ENCODE measurements at places on chromosomes 2 and 18.

DNA sequence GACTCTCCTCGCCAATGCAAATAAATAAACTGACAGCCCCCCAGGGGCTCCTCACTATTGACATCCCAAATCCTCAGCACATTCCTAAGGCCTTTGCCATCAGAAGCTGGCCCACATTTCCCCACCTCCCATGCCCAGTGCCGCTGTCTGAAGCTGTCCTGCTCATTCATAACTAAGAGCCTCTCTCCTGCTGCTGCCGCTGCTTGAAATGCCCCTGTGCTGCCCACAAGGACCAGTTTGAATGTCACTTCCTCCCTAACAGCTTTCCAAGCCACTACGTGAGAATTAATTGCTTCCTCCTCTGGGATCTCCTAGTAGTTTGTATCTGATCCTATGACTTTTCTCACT lies 151.6 kb upstream of the CAPN13 start:
- DNase-seq, result no peak

DNA sequence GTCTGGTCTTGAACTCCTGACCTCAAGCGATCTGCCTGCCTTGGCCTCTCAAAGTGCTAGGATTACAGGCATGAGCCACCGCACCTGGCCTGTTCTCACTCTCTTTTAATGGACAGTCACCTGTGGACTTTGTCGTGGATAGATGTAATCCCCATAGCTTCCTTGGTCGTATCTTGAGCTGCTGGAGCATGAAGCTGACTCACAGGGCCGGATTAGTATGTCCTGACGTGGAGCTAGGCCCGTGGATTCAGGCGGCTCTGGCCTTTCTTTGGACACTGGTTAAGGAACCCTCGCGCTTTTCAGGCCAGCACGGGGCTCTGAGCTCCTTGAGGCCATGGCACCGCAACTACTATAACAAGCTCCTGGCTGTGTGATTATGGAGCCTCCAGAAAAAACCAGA lies 27.5 kb upstream of the GBX2 start:
- DNase-seq, result no peak

GRCh38 chr2:206692971-206693370 lies 25.2 kb downstream of the DYTN start:
- DNase-seq, result no peak

- no peak for DNase-seq
Observed at GRCh38 chr2:96320728-96321622, 4.1 kb upstream of the ITPRIPL1 start.

DNA sequence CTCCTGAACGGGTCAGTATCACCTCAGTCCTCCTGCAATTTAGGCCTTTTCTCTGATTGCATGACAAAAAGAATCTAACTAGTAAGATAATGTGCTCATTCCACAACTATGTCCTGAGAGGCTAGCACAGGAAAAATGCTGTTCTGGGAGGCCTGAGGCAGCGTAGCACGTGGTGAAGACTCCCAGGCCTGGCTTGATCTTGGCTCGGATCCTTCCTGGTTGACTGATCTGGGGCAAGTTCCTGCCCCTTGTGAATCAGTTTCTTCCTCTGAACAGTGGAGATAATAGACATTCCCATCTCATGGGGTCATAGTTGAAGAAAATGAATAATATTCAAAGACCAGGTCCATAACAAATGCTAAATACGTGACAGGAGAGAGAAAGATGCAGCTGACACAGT lies 12.3 kb downstream of the FBLN7 start:
- DNase-seq, result no peak

- no peak for DNase-seq
Observed at GRCh38 chr18:23550898-23551297, 35.4 kb downstream of the NPC1 start.

DNA sequence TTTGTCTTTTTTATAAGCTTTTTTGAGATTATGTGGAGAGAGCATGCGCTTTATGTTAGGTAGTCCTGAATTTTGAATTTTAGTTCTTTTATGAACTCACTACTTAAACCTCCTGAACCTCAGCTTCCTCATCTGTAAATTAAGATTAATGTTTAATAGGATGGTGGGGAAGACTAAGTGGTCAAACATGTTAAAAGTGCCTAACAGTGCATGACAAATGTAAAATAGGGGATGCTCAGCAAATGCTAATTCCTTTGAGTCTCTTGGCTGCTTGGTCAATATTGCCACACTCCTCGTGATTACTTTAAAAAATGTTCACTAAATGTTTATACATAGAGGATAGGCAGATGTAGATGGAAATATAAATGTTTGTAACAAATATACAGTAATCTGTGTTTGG lies 6.8 kb downstream of the BIRC6 start:
- DNase-seq, result no peak

GRCh38 chr2:193368615-193369014 lies 1173.9 kb upstream of the TMEFF2 start:
- DNase-seq, result no peak

GRCh38 chr2:20313659-20314058 lies 37.0 kb downstream of the PUM2 start:
- no peak for DNase-seq

DNA sequence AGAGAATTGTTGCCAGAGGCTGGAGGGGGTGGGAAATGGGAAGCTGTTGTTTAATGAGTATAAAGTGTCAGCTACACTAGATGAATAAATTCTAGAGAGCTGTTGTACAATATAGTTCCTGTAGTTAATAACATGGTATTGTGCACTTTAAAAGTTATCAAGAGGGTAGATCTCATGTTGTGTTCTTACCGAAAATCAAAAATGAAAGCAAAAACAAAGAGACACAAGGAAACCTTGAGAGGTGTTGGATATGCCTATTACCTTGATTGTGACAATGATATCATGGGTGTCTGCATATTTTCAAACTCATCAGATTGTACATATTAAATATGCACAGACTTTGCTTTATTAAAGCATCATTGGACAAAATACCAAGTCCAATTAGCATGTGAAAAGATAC lies 43.2 kb downstream of the SCG2 start:
- DNase-seq, result no peak

DNA sequence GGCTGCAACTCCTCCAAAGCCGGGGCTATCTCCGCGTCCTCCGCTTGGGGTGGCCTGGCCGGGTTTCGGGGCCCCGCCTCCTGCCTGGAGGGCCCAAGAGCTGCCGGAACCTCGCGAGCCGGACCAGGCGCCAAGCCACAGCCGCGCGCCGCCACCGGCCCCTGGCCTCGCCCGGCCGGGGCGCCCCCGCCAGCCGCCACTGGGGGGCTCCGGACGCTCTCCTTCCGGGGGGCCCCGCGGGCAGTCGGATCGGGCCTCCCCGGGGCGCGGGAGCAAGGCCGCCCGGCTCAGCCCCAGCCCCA lies 17.4 kb upstream of the HAAO start:
- no peak for DNase-seq

GRCh38 chr2:223815186-223815883 lies 22.0 kb downstream of the AP1S3 start:
- DNase-seq, result no peak

DNA sequence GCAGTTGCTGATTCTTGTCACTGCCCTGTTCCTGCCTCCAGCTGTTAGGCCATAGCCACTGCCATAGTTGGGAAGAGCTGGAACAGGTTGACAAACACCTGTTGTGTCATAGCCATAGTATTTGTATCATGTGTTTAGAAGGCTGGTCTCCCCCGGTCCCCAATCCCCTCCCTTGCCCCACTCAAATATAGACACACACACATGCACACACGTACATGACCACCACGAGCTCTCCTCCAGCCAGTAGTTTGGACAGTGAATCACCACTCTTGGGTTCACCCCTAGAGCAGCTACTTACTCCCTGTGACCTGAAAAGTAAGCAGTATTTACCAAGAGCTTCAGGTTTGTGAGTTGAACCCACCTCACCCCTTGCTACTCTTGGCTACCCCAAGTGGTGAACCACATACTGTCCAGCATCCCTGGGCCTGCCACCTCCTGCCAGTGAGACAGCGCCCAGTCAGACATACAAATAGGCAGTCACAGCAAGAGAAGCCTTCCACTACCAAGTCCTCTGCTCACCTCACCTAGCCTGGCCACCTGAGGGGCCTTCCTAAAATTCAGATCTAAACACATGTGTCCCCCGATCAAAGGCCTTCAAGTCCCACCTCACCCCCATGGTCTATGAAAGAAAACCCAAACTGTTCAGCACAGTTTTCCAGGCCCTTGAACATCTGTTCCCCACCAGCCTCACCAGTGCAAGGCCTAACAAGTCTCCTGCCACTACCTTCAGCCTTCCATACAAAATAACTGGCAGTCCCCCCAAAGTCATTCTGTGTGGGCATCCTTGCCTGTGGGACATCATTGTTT lies 7.1 kb downstream of the PCBP1 start:
- no peak for DNase-seq

GRCh38 chr2:134178138-134178877 lies 75.6 kb upstream of the MGAT5 start:
- peak; percentile 25 for DNase-seq

GRCh38 chr2:130915595-130916437 lies 79.1 kb downstream of the ARHGEF4 start:
- DNase-seq, result no peak

DNA sequence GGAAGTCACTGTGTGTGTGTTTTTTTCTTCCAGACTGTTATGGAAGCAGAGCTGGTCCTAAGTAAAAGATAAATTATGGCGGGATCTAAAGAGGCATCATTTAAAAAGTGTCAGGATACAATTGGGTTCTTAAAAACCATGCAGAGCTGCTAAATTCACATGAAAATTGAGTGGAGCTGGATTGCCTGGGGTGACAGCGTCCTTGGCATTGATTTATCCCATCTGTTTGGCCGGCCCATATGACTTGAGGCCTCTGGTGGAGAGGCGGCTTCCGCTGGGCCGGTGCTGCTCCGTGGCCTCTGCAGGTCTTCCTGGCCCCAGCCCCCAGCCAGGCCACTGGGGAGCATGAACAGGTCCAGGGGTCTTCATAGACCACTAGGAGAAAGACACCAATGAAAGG lies 165.5 kb downstream of the GLI2 start:
- no peak for DNase-seq

DNA sequence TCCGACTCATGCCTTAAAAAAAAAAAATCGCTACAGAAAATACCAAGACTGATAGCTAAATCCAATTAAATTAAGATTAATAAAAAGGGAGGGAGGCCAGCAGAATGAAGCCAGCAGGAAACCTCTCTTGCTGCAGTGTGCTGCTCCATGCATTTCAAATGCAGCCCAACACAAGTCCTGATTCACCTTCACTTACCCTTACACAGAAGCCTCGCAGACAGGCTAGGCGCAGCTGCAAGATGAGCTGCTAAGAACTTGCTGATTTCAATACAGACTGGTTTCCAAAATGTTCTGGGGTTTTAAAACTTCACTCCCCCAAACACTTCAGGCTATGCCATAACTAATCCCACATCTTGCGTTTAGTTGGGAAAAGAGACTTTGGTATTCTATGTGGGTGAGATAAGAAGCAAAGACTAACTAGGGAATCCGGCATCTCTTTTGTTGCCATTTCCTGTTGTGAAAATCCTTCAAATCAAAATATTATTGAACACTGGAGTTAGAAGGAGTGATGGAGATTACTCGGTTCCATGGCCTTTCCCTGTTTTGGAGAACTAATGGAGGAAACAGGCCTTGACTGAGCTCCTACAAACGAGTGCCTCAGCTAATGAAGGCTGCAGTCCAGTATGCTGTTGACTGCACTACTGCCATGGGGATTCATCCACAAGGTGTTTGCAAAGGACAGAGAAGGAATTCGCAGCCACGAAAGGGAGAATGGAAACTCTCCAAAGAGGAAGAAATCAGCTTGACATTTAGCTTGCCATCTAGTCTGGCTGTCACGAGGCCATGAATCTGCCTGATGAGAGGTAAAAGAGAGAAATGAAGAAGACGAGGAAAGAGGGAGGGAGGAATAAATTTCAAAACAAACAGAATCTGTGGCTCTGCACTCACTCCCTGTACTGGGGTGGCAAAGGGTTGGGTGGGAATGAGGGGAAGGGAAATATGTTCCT lies 67.3 kb downstream of the CLHC1 start:
- no peak for DNase-seq

GRCh38 chr18:46429649-46430224 lies 227.3 kb downstream of the LOXHD1 start:
- DNase-seq, result no peak

DNA sequence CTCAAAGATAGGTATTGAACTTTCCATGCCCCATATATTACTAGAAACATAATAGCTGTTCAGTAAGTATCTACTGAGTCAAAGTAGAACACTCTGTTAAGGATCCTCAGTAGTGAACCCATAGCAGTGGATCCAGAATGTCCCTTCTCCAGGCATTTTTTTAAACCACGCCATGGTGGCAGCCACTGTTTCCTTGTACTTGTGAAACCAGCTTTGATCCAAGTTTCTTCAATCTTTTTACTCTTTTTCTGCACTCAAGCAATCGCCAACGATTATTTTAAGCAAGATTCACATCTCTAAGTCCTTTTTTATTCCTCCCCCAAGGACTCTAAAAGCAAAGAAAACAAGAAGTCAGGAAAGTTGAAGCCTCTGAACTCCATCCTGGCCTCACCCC lies 291.2 kb upstream of the SLC14A2 start:
- no peak for DNase-seq

DNA sequence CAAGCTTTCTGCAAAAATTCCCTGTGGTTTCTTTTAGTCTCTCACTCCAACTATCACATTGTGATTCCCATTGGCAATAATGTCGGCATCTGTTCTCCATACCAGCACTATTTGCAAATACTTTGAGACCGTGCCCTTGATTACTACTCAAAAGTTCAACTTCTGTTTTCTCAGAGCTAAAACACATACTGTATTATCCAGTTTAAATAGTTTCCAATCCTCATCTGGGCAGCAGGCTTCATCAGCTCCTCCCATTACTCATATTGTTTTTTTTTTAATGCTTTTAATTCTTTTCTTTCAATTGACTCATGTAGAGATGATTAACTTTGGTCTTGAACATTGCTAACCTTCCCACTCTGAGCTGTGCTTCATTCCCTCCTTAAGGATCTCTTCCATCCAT lies 135.8 kb downstream of the METTL8 start:
- DNase-seq, result no peak

GRCh38 chr18:74257083-74257482 lies 34.7 kb downstream of the CYB5A start:
- DNase-seq, result no peak

DNA sequence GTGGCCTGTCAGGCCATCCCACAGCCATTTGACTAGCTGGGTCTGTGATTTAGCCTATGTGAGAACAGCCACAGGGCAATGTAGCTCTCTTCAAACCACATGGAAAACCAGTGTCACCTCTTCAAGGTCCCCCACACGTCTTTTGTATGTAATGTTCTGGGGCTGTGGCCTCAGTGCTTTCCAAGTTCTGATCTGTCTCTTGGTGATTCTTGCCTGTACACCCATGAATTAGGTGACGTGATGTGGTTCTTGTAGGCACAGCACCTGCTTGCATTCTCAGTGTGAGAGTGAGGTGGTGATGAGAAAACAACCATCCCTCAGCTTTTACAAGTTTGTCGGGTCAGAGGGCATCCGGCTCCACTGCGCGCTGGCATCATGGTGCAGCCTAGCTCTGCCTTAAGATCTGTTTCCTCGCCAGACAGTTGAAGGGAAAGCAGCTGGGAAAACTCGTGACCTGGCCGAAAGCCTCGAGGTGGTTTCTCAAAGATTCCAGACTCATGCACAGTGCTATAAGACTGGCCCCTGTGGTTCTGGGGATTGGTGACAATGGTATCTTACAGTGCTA lies 125.8 kb downstream of the TANC1 start:
- no peak for DNase-seq
